Muscle of leg (tissue), 16 donors: ENCODE measurements at places on chromosomes 11 and 22. TPM values are rescaled to one million over a fixed set of nuclear protein-coding genes. Genes with fewer than 3 reads are reported as not detected.

Gene DGCR6L
- 72.1 TPM for total RNA-seq

Gene MS4A15
- total RNA-seq: not detected

Gene LRRC55
- 0.31 TPM for total RNA-seq

Gene OR2AG2
- 0.04 TPM for total RNA-seq

Gene MAJIN
- total RNA-seq: not detected

Gene NPAS4
- 0.27 TPM for total RNA-seq

Gene SELENOH
- total RNA-seq: 113 TPM

Gene TPCN2
- 6.8 TPM for total RNA-seq

Gene MN1
- 9.9 TPM for total RNA-seq

Gene TIRAP
- total RNA-seq: 4.3 TPM

Gene POTEH
- not detected for total RNA-seq

Gene OR2AT4
- total RNA-seq: not detected

Gene TSPAN32
- total RNA-seq: 2.7 TPM

Gene KCNJ1
- 0.18 TPM for total RNA-seq

Gene COMMD9
- total RNA-seq: 70.2 TPM

Gene APOBEC3F
- total RNA-seq: 2.7 TPM

Gene MB
- total RNA-seq: 268 TPM
